ENCODE measurements at places on chromosomes 13 and 19. TPM values are rescaled to one million over a fixed set of nuclear protein-coding genes. Genes with fewer than 3 reads are reported as not detected.

GRCh38 chr19:57292547-57292946, 12.3 kb downstream of the ZNF460 start:
- no peak for DNase-seq

DNA sequence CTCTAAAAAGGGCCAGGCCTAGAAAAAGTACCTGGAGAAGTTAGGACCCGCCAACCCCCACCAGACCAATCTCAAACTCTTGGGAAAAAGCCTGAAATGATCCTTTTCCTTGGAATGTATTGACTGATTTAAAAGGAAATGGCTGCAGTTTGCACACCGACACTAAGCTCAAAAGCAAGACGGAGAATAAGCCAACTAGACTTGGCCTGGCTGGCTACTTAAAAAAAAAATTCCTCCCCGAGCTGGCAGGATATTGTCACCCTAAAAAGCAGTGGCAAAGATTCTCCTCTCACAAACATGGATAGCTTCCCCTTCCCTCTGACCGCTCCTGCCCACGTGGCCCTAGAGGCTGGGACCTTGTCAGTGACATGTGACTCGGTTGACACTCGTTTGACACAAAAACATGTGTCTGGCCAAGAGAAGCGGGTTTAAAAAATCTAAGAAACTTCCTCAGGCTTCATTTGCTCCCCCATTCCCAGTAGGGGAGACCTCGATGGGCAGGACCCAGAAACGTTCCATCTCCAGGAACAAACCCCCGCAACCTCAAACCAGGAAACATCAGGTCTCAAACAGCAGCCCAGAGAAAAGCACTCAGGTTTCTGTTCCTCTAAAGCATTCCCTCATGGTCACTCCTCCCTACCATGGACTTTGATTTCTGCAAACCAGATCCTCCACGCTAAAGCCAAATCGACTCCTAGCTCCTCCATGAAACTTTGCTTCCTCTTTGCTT, 1.3 kb downstream of the RFX1 start:
- no peak for DNase-seq

The ALKBH7 gene
- 69.7 TPM for total RNA-seq

DNA sequence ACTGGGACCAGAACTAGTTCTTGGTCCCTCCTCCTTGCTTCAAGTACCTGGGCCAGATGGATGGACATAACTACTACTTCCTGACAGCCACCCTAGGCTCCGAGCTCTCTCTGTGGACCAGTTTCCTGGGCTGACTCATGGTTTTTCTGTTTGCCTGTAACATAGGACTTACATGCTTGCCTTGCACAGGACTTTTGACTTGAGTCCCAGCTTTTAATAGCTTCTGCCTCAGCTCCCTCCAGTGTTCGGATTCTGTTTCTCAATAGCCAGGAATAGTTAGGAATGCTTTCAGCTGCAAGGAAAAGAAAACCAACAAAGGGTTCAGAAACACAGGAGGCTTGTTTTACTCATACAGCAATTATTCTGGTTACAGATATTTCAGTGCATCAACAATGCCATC, 405.9 kb downstream of the ZNF536 start:
- no peak for DNase-seq

DNA sequence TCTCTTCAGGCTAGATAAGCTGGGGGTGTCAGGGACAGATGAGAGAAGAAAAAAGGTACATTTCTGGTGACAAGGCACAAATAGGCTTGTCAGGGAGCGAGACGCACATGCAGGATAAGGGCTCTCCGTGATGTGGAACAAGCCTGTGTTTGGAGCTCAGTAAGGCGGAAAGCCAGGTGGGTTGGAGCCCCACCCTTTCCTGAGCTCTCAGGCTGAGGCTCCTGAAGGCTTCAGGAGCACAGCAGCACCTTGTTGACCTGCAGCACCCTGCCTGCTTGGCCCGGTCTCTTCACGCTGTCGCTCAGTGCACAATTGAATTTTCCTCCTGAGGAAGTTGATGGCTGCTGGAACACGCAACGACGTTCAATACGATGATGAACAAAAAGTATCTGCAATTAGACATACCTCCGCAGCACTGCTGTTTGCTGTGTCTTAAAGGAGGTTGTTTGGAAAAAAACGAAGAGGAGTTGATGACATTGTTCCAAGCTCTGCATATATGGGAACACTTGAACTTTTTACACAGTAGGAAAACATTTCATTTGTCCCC, 29.3 kb downstream of the SERP2 start:
- no peak for DNase-seq

- DNase-seq, result no peak
Observed at GRCh38 chr19:42066075-42066754, 3.8 kb downstream of the GRIK5 start.

The RGL3 gene
- total RNA-seq, result 10.2 TPM

DNA sequence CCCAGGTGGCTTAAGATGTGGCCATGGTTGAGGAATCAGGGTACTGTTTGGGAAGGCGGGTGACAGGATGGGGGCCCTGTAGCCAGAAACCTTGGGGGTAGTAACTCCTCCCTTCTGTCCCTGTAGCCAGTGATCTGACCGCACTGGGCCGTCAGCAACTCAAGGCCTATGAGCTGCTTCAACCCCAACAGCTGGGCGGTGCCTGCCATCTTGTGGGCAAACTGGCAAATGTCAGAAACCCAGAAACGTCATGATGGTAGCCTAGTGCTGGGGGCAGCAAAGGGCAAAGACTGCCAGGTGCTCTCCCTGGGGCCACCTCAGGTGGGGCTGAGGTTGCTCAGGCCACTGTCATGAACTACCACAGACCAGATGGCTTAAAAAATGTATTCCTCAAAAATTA, 3.5 kb downstream of the COPE start:
- no peak for DNase-seq

The TEX26 gene
- not detected for total RNA-seq

The MEGF8 gene
- 45.0 TPM for total RNA-seq

DNA sequence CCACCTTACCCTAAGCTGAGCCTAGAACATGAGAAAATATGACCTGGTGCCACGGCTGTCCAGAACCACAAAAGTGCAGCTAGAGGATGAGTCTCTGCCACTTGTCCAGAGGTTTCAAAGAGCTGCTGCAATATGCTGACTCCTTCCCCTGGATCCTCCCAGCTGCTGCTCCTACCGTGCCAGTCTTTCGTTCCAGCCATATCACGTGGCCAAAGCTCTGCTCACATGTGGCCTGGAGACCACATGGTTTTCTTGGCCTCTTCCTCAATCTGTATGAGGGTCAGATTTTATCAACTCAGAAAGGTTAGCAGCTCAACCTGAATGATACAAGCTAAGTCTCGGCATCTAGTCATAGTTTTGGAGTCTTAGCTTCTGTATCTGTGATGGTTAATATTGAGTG, 3.2 kb upstream of the SACS start:
- no peak for DNase-seq

DNA sequence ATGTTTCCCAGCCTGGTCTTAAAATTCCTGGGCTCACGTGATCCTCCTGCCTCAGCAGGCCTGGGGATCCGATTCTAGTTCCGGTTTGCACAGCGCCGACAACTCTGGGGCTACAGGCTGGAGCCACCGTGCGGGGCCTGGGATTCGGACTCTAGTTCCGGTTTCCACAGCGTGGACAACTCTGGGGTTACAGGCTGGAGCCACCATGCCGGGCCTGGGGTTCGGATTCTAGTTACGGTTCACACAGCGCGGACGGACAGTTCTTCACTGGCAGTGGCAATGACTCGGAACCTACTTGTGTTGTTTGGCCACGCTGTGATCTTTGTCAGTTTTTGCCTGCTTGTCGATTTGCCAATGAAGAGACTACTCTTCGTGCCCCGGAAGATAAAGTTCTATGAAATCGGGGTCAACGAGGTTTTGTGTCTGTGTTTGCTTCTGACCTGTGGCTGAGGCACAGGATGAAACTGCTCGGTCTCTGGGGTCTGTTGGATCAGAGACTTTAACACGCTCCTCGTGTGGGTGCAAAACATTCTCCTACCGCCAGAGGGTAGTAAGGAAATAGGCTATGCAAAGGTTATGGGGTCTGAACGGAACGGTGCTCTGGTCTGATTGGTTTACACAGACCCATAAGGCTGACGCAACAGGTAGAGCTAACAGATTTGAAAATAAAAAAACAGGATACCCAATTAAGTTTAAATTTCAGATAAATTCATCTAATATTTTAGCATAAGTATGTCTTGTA, 12.1 kb upstream of the ZSCAN1 start:
- DNase-seq, result no peak

The FCGBP gene
- total RNA-seq, result 0.17 TPM

The CGB8 gene
- 3.3 TPM for total RNA-seq

DNA sequence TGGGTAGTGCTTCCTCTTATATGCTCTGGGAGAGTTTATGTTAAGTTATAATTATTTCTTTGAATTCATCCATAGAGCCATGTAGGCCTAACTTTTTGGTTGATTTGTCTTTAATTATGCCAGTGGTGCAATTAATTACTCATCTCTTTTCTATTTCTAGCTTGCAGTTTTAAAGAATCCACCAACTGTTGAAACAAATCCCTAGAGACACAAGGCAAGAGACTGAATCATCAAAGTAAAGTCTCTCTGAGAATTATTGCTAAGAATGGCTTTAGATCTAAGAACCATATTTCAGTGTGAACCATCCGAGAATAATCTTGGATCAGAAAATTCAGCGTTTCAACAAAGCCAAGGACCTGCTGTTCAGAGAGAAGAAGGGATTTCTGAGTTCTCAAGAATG, 5.9 kb upstream of the ZNF551 start:
- DNase-seq, result no peak

GRCh38 chr19:28694812-28695211, 518.1 kb downstream of the UQCRFS1 start:
- DNase-seq, result no peak

DNA sequence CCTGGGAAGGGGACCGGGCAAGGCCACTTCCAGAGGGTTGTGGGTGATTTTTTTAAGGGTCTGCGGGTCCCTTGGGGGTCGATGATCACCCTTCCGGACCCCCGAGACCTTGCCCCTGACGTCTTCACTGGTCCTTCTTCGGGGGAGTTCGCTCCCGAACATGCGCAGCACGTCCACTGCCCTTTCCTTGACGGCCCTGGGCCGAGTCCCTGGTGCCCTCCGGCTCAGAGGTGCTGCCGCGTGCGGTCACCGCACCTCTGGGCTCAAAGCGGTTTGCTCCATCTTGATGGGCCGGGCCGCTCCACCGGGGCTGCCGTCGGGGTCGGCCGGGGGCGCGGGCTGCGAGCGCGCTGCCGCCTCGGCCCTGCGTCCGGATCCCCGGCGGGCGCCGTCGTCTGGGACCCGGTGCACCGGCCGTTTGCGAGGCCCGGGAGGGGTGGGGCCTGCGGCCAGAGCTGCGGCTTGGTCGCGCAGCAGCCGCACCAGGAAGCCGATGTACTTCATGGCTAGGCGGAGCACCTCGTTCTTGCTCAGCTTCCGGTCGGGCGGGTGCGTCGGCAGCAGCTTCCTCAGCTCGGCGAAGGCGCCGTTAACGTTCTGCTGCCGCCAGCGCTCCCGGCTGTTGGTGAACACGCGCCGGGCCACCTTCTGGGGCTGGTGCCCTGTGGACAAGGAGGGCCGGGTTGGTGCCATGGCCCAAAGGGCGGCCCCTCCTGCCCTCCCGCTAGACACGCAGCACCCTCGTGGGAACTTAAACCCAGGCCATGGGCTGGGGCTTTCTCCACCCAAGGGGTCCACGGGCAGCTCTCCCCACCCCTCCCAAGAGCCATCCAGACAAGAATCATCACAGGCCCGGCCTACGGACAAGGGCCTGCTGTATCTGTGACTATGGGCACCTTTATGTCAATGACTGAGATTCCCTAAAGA, 3.3 kb downstream of the LYL1 start:
- DNase-seq, result no peak

The TSHZ3 gene
- 1.8 TPM for total RNA-seq

The OR7E24 gene
- not detected for total RNA-seq

Data from kidney epithelial cell (primary cell).